ENCODE measurements at places on chromosomes 16 and 17.

GRCh38 chr17:5220074-5220473, 14.6 kb downstream of the SCIMP start:
- DNase-seq = no peak

- no peak for DNase-seq
These were observed 42.7 kb downstream of the MPRIP start for GRCh38 chr17:17084941-17085340.

DNA sequence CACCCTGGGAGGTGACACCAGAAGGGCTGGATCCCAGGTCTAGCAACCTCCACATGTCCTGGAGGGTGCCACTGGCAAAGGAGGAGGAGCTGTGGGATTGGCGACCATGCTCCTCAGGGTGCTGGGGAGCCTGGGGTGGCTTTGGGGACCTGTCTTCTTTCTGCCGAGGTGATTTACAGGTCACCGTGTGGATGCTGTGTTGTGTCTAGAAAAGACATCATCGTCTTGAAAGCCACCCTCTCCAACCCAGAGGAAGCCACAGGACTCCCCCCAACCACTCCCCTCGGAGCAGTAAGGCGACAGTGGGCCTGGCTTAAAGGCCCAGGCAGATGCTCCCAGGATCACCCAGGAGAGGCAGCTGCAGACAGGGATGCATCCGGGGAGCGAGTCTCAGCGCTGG, 29.7 kb upstream of the FASN start:
- DNase-seq = no peak

DNA sequence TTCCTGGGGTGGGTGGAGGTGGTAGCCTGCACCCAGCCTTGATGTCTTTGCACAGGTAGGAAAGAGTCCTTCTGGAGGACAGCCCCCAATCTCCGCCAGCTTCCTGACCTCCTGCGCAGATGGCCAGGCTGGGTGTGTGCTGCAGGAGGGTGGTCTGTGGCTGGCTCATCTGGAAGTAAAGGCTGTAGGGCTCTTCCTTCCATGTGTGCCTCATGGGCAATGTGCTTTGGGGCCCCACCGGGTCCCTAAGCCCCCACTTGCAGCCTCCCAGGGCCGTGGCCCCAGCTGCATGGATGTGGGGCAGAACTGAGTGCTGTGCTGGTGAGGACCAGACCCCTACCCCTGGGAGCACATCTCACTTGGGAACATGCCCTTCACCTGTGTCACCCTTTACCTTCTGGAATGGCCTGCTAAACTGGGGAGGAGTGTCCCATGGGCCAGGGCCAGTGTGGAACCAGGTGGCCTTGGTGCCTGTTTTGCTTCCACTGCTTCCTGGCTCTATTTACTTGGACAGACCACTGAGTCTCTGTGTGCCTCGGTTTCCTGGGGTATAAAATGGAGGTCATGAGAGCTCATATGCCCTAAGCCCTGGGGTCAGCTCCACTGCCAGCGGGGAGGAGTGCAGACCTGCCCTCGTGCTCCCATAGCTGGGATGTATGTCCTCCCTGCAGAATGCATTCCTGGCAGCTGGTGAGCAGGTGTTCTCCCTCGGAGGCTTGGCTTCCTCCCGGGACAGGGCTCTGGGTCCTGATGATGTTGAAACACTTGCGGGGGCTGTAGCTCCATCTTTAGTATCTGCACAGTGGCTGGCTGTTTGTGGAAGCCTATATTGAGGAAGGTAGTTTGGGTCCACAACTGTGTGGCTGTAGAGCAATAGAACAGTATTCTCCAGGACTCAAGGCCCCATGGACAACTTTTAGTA, 18.0 kb downstream of the MPRIP start:
- no peak for DNase-seq

GRCh38 chr17:16971458-16972338, at the start of gene TNFRSF13B:
TNFRSF13B (minus strand) TSS chr17:16972118; CDS start chr17:16972075, 43 bp downstream.
- no peak for DNase-seq

All from left renal cortex interstitium (tissue), 4 donors.